ENCODE measurements at places on chromosomes 13 and 19.
A peak's percentile ranks its signal among the peaks of the same experiment; 100 is the strongest.

DNA sequence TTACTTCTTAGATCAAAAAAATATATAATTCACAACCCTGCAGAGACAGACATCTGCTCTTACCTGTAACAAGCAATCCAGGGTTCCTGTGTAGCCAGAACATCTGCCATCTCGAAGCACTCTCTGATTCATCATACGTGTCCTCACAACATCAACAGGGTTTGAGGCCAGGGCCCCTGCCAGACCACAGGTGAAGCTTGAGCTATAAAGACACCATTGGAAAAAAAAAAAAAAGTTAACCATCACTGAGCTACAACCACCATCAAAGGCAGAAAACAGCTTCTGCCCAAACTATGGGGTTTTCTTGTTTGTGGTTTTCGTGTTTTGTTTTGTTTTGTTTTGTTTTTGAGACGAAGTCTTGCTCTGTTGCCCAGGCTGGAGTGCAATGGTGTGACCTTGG is 19.3 kb downstream of the SLC25A30 start:
- no peak for DNase-seq
- no peak overlapping the region for H3K27ac ChIP-seq
- peaks cover 16% of the 10 kb centered on the region for H3K36me3 ChIP-seq
- H3K4me1 ChIP-seq = peaks cover 14% of the 10 kb centered on the region
- H3K4me3 ChIP-seq = no peak overlapping the region

DNA sequence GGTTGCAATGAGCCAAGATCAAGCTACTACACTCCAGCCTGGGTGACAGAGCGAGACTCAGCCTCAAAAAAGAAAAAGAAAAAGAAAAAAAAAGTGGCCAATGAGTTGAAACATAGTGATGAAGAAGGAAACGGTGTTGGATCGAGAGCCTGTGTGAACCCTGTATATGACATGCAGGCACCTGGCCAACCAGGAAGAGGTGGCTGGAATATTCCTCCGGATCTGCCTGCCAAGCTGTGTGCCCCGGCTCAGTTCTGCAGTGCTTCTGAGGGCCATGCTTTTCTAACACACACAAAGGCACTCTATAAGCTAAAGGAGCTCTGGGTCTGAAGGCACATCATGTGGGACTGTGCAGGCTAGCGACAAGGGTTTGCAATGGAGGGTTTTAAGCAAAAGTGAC is 3.7 kb upstream of the ZNF444 start:
- no peaks in the 10 kb centered on the region for H3K27me3 ChIP-seq
- no peak overlapping the region for H3K27ac ChIP-seq
- no peaks in the 10 kb centered on the region for H3K36me3 ChIP-seq
- H3K4me1 ChIP-seq = peaks cover 11% of the 10 kb centered on the region
- DNase-seq = no peak

DNA sequence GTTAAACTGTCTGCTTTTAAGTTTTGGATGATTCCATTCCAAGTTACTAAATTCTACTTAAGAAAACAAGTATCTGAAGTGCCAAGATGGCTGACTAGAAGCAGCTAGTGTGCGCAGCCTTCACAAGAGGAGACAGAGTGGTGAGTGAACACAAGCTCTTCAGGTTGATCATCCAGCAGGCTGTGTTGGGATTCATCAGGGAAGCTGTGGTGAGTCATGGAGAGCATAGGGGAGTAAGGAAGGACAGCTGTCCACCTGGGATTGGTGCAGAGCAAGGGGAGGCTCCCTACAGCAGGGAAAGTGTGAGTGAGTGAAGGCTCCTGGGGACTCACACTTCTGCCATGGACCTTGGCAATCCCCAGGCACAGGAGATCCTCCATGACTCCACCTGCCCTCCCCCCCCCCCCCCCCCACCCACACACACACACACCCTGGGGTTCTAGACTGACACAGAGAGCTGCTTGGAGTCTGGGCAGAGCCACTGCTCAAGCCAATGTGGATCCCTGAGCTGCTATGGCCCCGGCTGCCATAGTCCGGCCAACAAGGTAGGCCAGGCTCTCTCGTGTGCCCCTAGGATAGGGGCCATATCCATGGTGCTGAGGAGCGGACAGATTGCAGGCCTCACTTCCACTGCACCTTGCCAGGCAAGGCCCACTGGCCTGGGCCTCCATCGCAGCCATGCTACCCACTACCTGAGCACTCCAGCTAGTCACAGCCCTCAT is 23.5 kb downstream of the SLC25A15 start:
- no peak overlapping the region for H3K4me3 ChIP-seq
- no peak overlapping the region for H3K27ac ChIP-seq
- no peak for DNase-seq
- no peaks in the 10 kb centered on the region for H3K4me1 ChIP-seq
- H3K27me3 ChIP-seq = no peaks in the 10 kb centered on the region

DNA sequence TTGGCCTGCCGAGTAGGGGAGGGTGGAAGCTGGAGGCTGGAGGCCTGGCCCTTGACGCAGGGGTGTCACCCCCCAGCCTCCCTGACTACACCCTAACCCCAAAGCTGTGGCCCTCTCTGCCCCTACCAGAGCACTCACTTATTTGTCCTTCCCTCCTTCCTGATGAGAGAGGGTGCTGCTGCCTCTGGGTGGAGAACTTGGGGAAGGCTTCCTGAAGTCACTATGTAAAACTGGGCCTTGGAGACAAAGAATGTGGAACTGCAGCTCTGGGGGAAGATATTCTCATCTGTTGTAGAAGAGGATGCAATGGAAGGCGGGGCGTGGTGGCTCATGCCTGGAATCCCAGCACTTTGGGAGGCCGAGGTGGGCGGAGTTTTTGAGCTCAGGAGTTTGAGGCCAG is 485.2 kb downstream of the ZNF536 start:
- no peaks in the 10 kb centered on the region for H3K4me1 ChIP-seq
- no peaks in the 10 kb centered on the region for H3K36me3 ChIP-seq
- H3K4me3 ChIP-seq = no peak overlapping the region

DNA sequence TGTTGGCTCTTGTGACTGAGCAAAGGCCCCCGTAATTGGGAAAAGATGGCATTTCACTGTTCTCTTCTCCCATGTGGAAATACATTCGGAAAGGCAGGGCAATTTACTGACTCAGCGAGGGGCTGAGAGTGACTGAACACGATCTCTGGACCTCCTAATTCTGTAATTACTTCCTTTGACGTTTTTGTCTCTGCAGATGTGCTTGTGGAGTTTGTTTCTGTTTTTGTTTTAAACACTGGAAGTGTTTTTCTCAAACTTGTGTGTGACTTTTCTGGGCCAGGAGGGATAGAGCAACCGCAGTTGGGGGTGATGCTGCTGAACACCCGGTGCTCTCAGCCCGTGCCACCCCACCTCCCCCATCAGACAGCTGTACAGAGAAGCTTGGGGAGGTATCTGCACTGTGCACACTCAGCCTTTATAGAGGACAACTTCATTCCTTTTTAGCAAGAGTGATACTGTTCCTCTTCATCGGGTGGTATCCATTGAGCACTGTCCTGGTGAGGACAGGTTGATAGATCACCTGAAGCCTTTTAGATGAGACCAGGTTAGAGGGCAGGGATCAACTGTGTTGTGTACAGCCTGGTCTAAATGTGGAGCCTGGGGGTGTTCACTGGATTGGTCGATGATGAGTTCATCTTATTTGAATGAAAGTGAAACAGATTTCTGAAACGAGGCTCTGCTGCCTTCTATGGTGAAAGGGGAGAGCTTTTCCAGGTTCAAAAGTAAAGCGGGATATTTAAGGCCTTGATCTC is 117.4 kb downstream of the ESD start:
- no peaks in the 10 kb centered on the region for H3K27me3 ChIP-seq
- peak overlapping the region; percentile 66 for H3K4me3 ChIP-seq
- peaks cover 31% of the 10 kb centered on the region for H3K4me1 ChIP-seq

- no peak overlapping the region for H3K27ac ChIP-seq
- H3K27me3 ChIP-seq = no peaks in the 10 kb centered on the region
- H3K4me1 ChIP-seq = no peaks in the 10 kb centered on the region
- DNase-seq = no peak
- H3K36me3 ChIP-seq = no peaks in the 10 kb centered on the region
- peak overlapping the region; percentile 31 for H3K4me3 ChIP-seq
Measured at GRCh38 chr13:26679411-26680122, 81.0 kb downstream of the GPR12 start.

DNA sequence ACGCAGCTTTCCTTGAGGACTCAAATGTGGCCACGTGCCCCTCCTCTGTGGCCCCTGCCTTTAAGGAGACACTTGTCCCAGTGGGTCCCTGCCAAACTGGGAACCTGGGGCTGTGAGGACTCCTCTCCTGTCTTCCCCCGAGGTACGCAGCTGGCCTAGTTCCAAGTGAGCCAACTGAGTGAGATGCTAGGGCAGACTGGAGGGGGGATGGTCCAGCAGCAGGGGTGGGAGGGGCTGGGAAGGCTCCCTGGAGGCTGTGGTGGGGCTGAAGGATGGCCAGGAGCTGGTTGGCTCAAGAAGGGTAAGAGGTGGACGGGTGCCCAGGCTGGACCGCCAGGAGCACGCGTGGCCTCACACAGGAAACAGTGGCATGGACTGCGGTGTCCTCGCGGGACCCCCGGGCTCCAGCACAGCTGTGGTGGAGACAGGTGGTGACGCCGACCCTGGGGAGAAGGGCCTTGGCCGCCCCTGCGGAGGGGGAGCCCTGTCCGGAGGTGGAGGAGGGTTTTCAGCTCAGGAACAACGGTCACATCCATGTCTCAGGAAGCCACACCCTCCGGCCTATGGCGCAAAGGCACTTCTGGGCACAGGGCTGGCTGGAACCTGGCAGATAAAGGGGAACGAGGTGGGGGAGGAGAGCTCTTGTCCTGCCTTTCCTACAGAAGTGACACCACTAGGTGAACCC is 45.8 kb downstream of the MLLT1 start:
- peaks cover 36% of the 10 kb centered on the region for H3K4me1 ChIP-seq
- peaks cover 8% of the 10 kb centered on the region for H3K36me3 ChIP-seq
- peak overlapping the region; percentile 34 for H3K4me3 ChIP-seq

- no peaks in the 10 kb centered on the region for H3K4me1 ChIP-seq
- DNase-seq = no peak
- no peaks in the 10 kb centered on the region for H3K27me3 ChIP-seq
- no peaks in the 10 kb centered on the region for H3K36me3 ChIP-seq
- H3K27ac ChIP-seq = no peak overlapping the region
- H3K4me3 ChIP-seq = no peak overlapping the region
Measured at GRCh38 chr13:111508902-111509509, 188.6 kb downstream of the TEX29 start.

DNA sequence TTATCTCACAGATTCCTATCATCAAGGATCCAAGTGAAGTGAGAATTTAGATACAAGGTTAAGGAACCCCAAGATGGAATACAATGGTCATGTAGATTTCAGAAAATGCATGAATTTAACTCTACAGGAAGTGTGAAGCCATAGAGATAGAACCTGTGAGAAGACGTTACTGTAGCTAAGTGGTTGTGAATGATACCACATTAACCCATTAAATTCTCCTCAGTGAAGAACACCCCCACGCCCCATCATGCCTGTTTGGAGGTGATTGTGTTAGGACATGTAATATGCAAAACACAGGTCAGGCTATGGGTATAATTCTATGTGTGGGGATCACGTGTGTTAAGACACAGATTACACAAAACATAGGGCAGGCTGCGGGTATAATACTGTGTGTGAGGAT is 1166.7 kb downstream of the EFNB2 start:
- no peak for DNase-seq
- no peaks in the 10 kb centered on the region for H3K36me3 ChIP-seq
- H3K4me1 ChIP-seq = no peaks in the 10 kb centered on the region

GRCh38 chr13:41061914-41062837 is 867 bp downstream of the WBP4 start:
- peak overlapping the region; percentile 85 for H3K4me3 ChIP-seq
- peaks cover 8% of the 10 kb centered on the region for H3K36me3 ChIP-seq
- H3K4me1 ChIP-seq = peaks cover 59% of the 10 kb centered on the region
- H3K27ac ChIP-seq = peak overlapping the region; percentile 98
- no peaks in the 10 kb centered on the region for H3K27me3 ChIP-seq

- no peak overlapping the region for H3K27ac ChIP-seq
- H3K27me3 ChIP-seq = no peaks in the 10 kb centered on the region
- H3K4me1 ChIP-seq = no peaks in the 10 kb centered on the region
- DNase-seq = no peak
- H3K4me3 ChIP-seq = no peak overlapping the region
Measured at GRCh38 chr19:8494158-8494557, 8.3 kb downstream of the PRAM1 start.

DNA sequence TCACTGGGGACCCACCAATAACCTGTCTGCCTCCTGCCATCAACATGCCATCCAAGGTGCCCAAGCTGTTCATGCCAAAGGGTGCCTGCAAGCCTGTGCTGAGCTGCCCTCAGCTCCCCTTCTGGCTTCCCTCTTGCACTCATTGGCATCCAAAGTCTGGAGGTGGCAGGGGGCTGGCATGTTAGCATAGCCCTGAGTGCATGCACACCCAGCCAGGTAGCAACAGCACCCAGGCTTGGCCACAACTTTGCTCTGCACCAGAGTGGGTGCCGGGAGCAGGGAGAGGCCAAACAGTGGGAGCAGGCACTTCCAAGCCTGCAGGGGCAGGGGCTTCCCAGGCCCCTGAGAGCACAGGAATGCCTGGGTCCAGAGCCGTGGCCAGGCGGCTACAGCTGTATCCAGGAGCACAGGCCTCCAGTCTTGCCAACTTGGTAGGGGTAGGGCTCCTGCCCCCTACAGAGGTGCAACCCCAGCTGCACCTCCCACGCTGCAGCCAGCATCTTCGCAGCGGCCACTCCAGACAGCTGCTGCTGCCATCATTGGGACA is 26.1 kb upstream of the TBC1D4 start:
- no peak overlapping the region for H3K27ac ChIP-seq
- H3K4me3 ChIP-seq = no peak overlapping the region
- no peak for DNase-seq
- H3K27me3 ChIP-seq = no peaks in the 10 kb centered on the region

GRCh38 chr19:38706792-38707511 is 37.3 kb downstream of the CAPN12 start:
- no peak for DNase-seq
- H3K27me3 ChIP-seq = no peaks in the 10 kb centered on the region
- peaks cover 95% of the 10 kb centered on the region for H3K36me3 ChIP-seq
- peaks cover 28% of the 10 kb centered on the region for H3K4me1 ChIP-seq
- peak overlapping the region; percentile 82 for H3K27ac ChIP-seq

GRCh38 chr13:77298426-77298825 is 28.5 kb downstream of the MYCBP2 start:
- H3K4me3 ChIP-seq = peak overlapping the region; percentile 1
- no peak for DNase-seq
- peaks cover 7% of the 10 kb centered on the region for H3K36me3 ChIP-seq
- H3K27me3 ChIP-seq = no peaks in the 10 kb centered on the region

DNA sequence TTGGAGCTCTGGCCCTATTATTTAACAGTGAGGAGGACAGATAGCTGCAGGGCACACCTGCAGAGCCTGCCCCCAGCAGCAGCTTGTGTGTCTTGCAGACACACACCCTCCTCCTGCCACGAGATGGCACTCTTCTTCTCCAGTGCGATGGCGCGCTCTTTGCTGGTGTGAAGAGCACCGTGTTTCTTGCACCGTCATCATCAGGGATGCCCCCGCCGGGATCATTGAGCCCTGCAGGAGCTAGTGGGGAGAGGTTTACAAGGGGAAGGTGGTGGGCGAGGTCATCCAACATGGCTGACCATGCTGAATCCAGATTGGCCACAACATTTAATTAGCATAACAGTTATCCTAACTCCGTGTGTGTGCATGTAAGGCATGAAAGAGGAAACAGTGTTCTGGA is 105.6 kb downstream of the RAB20 start:
- H3K4me3 ChIP-seq = no peak overlapping the region
- H3K27ac ChIP-seq = no peak overlapping the region
- H3K27me3 ChIP-seq = no peaks in the 10 kb centered on the region
- no peaks in the 10 kb centered on the region for H3K4me1 ChIP-seq
- H3K36me3 ChIP-seq = peaks cover 69% of the 10 kb centered on the region

All from thoracic aorta (tissue), 2 donors.